SW480 (cell line): ENCODE measurements at places on chromosomes 2 and 18.
A peak's percentile ranks its signal among the peaks of the same experiment; 100 is the strongest.

DNA sequence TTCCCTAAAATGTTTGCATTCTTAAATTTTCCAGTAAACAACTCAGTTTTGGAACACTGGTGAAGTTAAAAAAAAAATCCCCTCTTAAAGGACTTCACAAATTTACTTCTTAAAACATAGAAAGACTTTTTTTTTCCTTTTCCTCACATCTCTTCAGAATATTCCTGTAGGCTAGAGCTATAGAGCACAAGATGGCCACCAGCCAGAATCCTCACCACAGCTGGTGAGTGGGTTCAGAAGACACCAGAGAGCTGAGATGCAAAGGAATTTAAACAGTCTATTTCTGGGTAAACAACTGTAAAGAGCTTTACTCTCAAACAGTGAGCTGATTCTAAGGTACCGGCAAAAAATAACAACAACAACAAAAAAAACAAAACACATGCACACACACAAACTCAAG is 252.8 kb downstream of the LRP1B start:
- DNase-seq: no peak

- DNase-seq: no peak
Observed at GRCh38 chr2:24072259-24072658, 3.9 kb downstream of the SF3B6 start.

DNA sequence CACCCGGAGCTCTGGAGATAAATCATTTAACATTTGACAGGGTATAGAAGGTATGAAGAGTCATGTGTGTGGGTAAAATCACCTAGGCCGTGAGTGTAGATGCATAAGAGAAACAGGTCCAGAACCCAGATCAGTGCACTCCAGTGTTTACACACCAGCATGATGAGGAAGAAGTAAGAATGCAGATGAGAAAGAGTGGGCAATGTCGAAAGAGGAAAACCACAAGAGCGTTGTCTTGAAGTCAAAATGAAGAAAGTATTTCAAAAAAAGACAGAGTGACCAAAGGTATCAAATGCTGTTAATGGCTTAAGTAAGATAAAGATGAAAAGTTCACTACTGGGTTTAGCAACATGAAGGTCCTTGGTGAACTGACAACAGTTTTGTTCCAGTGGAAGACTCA is 32.0 kb upstream of the PLB1 start:
- DNase-seq: no peak

DNA sequence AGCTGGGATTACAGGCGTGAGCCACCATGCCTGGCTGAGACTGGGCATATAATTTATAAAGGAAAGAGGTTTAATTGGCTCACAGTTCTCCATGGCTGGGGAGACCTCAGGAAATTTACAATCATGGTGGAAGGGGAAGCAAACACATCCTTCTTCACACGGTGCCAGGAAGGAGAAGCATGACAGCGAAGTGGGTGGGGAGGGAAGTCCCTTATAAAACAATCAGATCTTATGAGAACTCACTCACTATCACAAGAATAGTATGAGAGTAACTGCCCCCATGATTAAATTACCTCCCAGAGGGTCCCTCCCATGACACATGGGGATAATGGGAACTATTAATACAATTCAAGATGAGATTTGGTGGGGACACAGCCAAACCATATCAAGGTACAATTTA is 7.8 kb upstream of the LCLAT1 start:
- no peak for DNase-seq

DNA sequence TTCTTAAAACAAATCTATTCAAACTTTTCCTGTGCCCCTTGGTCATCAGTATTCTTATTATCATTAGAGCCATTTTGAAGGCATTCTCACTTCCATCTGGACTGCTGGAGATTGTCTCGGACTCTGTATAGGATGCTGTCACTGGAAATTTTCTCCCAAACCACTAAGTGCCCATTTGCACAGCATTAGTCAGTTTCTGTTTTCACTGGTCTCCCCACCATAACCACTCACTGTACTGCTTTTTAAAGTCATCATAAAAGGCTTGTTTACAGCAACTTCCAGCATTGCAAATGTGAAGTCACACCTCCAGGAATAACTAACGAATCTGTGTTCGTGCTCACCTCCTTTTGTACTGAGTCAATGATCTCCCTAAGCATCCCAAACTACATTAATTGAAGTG is 150.9 kb upstream of the SERTAD2 start:
- no peak for DNase-seq

GRCh38 chr2:223649554-223650533 is 47.7 kb upstream of the SCG2 start:
- DNase-seq: no peak

GRCh38 chr2:60408207-60408606 is 145.2 kb downstream of the BCL11A start:
- no peak for DNase-seq

DNA sequence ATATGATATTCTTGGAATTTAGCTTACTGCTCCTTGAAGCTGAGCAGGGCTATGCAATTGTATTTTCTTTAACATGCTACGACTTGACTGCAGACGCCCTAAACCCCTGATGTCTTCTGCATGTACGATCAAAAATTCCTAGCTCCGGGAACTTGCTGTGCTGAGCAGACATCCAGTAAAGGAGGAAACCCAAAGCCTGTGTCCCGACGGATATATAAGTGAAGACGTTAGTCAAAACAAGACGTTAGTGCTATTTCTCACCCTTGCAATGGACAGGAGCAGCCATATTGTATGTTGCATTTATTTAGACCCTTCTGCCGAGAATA is 51.5 kb downstream of the SETBP1 start:
- no peak for DNase-seq

DNA sequence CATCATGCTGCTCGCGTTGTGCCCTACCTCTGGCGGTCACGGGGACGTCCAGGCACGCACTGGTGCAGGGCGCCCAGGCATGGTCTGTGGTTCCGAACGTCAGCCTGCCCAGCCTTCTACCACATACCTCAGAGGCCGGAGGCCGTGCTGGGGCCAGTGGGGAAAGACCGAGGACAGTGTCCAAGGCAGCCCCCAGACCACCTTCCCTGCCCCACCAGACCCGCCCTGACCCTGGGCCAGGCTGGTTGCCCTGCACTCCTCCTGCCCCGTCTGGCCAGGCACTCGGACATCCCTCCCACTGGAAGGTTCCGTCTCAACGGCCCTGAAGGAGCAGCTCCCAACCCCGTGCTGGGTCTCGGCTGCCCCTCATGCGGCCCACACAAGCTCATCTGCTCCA is 32.8 kb downstream of the SLC66A2 start:
- no peak for DNase-seq

- no peak for DNase-seq
Observed at GRCh38 chr2:155913356-155913755, 419.2 kb downstream of the NR4A2 start.

DNA sequence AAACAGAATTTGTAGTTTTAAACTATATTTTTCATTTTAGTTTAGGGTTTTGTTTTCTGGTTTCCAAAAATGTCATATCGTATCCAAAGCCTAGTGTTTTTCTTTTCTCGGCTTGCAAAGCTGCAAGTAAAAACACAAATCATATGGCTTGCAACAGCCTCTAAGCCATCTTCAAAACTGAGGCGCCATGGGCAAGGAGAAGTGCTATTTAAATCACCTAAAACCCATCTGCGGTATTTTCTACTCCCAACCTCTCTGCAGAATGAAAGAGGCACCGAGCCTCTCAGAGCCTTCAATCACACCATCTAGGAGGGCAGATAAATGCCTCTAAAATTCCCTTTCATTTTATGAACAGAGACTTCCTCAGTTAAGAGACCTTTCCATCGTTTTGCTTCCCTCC is 25.2 kb downstream of the FECH start:
- no peak for DNase-seq

DNA sequence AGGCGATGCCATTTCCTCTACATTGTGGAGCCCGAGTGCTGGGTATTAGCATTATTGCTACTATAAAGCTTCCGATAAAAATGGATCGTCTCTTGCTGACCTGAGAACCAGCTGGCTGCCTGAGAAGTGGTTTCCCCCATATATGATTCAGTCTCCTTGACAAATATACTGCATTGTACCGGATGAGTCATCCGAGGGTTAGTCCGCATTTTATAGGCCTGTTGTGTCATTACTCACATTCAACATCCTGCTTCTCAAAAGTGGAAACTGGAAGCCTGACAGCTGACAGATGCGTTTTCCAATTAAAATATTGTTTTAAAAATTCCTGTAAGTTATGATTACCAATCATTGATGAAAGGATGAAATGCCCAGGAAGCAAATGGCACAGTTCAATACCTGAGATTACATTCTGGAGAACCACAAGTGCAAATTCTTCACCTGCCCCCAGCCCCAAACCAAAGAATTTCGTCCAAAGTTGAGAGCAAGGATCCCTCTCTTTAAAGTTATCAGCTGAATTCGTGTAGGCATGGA is 65.7 kb downstream of the SPRED2 start:
- peak; percentile 99 for DNase-seq
